Activated CD8-positive, alpha-beta memory T cell treated with anti-CD3 and anti-CD28 coated beads, Interleukin-2, amount 10 ng/mL, durations not matched to agents 7 days and 5 days (primary cell): ENCODE measurements at places on chromosomes 5 and 9. TPM values are rescaled to one million over a fixed set of nuclear protein-coding genes. Genes with fewer than 3 reads are reported as not detected.

Gene C9orf153
- 0.38 TPM for total RNA-seq

GRCh38 chr5:370959-371810 is 49.7 kb downstream of the AHRR start:
- H3K36me3 ChIP-seq = peaks cover 33% of the 10 kb centered on the region
- H3K4me3 ChIP-seq = peak overlapping the region; percentile 62
- peak overlapping the region; percentile 85 for H3K27ac ChIP-seq
- H3K27me3 ChIP-seq = no peaks in the 10 kb centered on the region

Gene LCN1
- total RNA-seq = not detected

Gene TIGD6
- total RNA-seq = 2.9 TPM

DNA sequence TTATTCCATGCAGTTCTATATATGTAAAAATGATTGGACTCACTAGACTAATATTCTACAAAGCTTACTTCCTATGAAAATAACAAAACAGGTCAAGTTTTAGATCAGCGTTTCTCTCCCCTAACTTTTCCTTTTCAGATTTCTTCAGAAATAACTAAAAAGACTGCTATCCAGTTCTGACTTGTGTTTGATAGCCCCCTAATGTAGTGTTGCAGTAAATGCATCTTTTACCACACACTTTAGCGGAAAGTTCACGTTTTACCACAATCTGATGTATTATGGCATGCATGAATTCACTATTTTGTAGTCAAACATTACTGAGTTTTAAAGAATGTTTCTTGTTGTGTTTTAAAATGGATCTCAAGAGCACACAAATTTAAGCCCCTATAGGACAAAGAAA is 292.7 kb downstream of the RAB3C start:
- H3K27me3 ChIP-seq = peaks cover 48% of the 10 kb centered on the region
- no peak overlapping the region for H3K4me3 ChIP-seq
- H3K4me1 ChIP-seq = no peaks in the 10 kb centered on the region

- no peaks in the 10 kb centered on the region for H3K27me3 ChIP-seq
- no peak for DNase-seq
- H3K36me3 ChIP-seq = no peaks in the 10 kb centered on the region
- H3K27ac ChIP-seq = no peak overlapping the region
- no peaks in the 10 kb centered on the region for H3K4me1 ChIP-seq
Observed at GRCh38 chr5:38319491-38319890, 61.1 kb downstream of the EGFLAM start.

DNA sequence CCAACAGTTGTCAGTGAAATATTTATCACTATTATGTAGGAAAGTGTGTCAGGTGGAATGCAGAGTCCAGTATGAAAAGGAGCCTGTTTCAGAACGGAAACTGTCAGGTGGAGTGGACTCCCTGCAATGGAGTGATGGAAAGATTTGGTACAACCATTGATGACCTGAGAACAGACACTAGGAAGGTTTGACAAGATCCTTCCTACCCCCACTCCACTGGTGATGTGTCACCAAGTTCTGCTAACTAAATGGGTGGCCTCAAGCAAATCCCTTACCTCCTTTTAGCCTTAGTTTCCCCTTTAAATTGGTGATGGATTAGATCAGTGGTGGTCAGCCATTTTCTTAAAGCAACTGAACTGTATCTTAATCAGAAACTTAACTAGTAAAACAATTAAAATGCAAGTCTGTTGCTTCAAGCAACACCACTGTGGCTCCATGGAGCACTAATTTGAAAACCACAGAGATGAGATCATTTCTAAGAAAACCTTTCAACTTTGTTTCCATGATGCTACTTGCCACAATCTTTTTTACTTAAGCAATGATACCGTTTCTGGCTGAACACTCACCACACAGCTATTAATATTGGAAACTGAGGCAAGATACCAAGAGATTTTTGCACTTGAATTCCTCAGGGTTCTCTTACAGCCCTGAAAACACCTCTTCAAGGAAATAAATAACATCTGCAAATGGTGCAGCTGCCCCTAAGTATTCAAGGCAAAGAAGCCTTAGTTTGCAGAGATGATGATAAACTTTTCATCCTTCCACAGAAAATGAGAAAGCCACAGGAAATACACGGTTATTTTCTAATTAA is 140.6 kb downstream of the ERCC6L2 start:
- H3K27me3 ChIP-seq = no peaks in the 10 kb centered on the region
- peak; percentile 74 for DNase-seq
- peaks cover 23% of the 10 kb centered on the region for H3K36me3 ChIP-seq
- peak overlapping the region; percentile 97 for H3K27ac ChIP-seq
- peaks cover 69% of the 10 kb centered on the region for H3K4me1 ChIP-seq

- DNase-seq = no peak
- H3K4me1 ChIP-seq = no peaks in the 10 kb centered on the region
- H3K27ac ChIP-seq = no peak overlapping the region
- H3K27me3 ChIP-seq = peaks cover 44% of the 10 kb centered on the region
- H3K4me3 ChIP-seq = no peak overlapping the region
Observed at GRCh38 chr5:135171336-135171735, 137.3 kb upstream of the PITX1 start.

DNA sequence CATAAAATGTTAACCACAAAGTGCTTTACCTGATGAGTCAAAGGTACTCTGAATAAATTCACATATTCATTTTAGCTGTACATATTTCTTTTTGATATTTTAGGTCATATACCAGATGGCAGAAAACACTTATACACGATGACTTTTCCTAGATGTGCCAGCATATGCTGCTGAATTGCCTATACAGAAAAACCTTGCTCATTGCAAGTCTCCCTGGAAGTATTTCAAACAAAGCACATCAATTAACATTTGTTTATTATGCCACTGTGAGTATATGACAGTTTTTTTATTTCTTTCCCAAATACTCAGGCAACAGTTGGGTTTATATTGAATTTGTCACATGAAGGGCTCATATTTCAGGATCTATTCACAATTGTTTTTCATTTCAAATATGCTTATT is 180.8 kb downstream of the TMEM232 start:
- H3K4me1 ChIP-seq = no peaks in the 10 kb centered on the region
- DNase-seq = no peak
- no peaks in the 10 kb centered on the region for H3K36me3 ChIP-seq
- H3K4me3 ChIP-seq = no peak overlapping the region

DNA sequence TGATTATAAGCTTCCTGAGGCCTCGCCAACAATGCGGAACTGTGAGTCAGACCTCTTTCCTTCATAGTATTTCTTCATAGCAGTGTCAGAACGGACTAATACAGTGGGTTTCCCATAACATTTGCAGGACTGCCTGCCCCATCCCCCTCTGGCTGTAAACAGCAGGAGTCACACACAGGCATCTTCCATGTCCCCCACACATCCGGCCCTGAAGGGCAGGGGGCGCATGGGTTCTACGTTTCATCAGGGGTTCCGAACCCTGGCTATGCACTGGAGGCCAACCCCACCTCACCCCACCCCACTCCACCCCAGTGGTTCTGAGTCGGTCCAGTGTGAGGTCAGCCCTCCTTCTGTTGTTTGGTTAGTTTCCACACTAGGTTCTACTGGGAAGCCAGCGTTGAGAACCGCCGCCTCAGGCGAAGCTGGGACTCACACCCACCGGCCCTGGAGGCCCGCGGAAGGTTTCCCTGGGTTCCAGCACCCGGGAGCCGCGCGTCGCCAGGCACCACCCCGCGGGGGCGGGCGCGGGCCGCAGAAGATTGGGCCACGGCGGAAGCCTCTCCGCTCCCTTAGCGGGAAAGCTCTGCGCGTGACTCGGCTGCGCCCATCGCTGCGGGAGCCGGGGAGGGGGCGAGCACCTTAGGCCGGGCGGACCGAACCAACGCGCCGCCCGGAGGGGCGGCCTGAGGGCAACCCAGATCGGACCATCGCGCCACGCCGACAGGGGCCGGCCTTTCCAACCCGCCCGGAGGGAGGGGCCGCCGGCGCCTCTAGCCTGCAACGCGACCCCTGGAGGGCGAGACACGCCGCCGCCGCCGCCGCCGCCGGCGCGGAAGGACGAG is at the start of gene RUSC2:
Gene RUSC2 (plus strand): TSS at position 799 of the 842 bp plus-strand sequence. CDS start 56,411 bp downstream, outside the sequence.
- H3K27ac ChIP-seq = peak within 1 kb of the TSS; percentile 14
- H3K4me3 ChIP-seq = peak within 1 kb of the TSS; percentile 64
- no peaks in the 10 kb centered on the region for H3K36me3 ChIP-seq
- peaks cover 18% of the 10 kb centered on the region for H3K4me1 ChIP-seq
- peak; percentile 51 for DNase-seq
- peaks cover 40% of the 10 kb centered on the region for H3K27me3 ChIP-seq

Gene KIF20A
- 64.3 TPM for total RNA-seq

DNA sequence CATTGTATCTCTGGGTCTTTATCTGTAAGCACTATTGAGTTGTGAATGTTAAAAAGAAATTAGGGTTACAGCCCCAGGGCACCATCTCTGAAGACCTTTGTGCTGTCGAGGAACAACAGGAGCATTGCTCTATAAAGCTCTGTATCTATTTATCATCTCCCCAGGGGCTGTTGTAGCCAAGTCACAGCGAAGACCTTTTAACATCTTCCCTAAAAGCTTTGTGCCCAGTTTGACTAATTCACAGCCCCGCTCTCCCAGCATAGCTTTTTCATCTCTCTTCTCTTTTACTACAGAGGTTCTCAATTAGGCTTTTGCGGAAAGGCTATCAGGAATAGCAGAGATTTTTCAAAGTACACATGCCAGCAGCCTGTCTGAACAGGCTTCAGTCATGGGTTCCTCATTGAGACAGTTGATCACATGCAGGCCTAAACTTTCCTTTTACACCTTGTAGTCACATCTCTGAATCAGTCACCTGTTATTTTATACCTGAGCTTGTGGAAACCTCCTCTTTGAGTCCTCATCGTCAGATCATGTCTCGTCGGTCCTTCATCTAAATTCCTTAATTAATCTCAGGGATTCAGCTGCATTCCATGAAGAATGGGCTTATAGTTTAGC is 140.5 kb downstream of the NPR3 start:
- no peaks in the 10 kb centered on the region for H3K36me3 ChIP-seq
- no peak overlapping the region for H3K27ac ChIP-seq
- H3K27me3 ChIP-seq = no peaks in the 10 kb centered on the region
- H3K4me3 ChIP-seq = no peak overlapping the region

DNA sequence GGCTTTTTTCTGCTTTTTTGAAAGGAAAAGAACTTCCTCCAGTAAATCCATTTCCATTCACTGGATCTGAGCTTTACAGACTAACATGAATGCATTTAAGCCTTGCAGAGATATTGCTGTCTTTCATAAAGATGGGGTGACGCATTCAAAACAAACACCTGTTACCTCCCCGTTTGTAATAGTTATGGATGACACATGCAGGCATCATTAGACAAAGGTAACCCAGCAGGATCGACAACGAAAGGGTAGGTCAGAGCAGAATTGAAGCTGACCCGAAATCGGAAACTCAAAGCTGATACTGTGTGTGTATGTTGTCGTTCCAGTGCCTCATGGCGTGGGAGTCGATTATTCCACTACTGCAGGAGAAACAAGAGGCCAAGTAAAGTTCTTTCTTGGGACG is 22.2 kb downstream of the SLC46A2 start:
- DNase-seq = no peak
- H3K36me3 ChIP-seq = no peaks in the 10 kb centered on the region
- H3K4me3 ChIP-seq = no peak overlapping the region
- H3K27ac ChIP-seq = no peak overlapping the region
- H3K4me1 ChIP-seq = peaks cover 8% of the 10 kb centered on the region

- no peaks in the 10 kb centered on the region for H3K36me3 ChIP-seq
- no peak for DNase-seq
- peaks cover 44% of the 10 kb centered on the region for H3K27me3 ChIP-seq
- no peak overlapping the region for H3K4me3 ChIP-seq
- H3K4me1 ChIP-seq = peaks cover 11% of the 10 kb centered on the region
Observed at GRCh38 chr9:137161558-137162486, 8.0 kb downstream of the LRRC26 start.

DNA sequence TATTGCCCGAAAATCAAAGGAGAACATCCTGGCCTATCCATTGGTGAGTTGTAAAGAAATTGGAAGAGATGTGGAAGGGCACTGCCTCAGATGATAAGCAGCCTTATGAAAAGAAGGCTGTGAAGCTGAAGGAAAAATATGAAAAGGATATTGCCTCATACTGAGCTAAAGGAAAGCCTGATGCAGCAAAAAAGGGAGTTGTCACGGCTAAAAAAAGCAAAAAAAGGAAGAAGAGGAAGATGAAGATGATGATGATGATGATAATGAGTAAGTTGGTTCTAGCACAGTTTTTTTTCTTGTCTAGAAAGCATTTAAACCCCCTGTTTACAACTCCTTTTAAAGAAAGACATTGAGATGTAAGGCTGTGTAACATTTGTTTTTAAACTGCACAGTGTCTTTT is 59.8 kb upstream of the ZBED3 start:
- H3K4me3 ChIP-seq = no peak overlapping the region
- peaks cover 3% of the 10 kb centered on the region for H3K4me1 ChIP-seq
- peaks cover 12% of the 10 kb centered on the region for H3K27me3 ChIP-seq
- no peak overlapping the region for H3K27ac ChIP-seq
- no peaks in the 10 kb centered on the region for H3K36me3 ChIP-seq

DNA sequence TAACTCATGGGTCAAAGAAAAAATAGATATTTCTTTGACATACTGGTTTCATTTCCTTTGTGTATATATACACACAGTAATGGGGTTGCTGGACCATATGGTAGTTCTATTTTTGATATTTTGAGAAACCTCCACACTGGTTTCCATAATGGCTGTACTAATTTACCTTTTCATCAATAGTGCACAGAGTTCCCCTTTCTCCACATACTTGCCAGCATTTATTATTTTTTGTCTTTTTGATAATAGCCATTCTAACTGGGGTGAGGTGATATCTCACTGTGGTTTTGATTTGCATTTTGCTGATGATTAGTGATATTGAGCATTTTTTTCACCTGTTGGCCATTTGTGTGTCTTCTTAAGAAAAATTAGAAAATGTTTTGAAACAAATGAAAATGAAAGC is 78.4 kb upstream of the CKMT2 start:
- no peaks in the 10 kb centered on the region for H3K27me3 ChIP-seq
- no peak for DNase-seq
- no peaks in the 10 kb centered on the region for H3K4me1 ChIP-seq
- no peak overlapping the region for H3K4me3 ChIP-seq

GRCh38 chr5:123868881-123869280 is 356.9 kb downstream of the CSNK1G3 start:
- no peak overlapping the region for H3K4me3 ChIP-seq
- H3K27me3 ChIP-seq = no peaks in the 10 kb centered on the region
- DNase-seq = no peak
- no peaks in the 10 kb centered on the region for H3K36me3 ChIP-seq
- no peaks in the 10 kb centered on the region for H3K4me1 ChIP-seq

Gene PGM5
- not detected for total RNA-seq
